ENCODE measurements at places on chromosomes 3 and 15.

- DNase-seq, result no peak
Measured at GRCh38 chr3:43704697-43705096, 14.0 kb downstream of the ABHD5 start.

- DNase-seq, result no peak
Measured at GRCh38 chr3:106332129-106332528, 463.3 kb upstream of the CBLB start.

GRCh38 chr3:9675736-9676290 is 26.5 kb downstream of the MTMR14 start:
- no peak for DNase-seq

DNA sequence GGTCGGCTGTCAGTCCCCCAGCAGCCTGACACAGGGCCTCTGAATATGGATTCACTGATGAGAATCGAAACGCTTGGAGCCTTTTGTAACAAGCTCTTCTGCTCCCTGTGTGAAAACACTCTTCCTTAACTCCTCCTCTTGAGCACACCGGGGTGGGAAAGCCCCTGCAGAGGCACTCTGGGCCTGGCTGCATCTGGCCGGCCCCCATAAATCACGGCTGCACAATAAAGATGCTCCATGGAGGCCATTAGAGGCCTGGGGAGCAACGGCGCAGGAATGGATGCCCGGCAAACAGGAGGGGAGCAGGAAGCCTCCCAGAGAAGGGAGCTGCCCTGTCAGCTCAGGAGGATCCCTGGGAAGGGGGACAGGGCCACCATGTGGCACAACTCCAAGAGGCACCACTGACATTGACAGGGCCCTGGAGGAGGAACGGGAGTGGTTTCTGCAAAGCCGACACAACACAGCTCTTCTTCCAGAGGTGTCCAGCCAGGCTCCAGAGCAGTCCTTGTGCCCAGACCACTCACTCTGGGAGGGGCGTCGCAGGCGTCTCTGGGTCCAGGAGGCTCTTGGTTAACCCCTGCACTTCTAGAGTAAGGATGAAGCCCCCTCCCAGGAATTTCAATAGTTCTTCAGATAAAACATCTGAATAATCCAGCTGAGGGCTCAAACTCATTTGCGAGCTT is 509.3 kb upstream of the PPP2R3A start:
- peak; percentile 80 for DNase-seq

DNA sequence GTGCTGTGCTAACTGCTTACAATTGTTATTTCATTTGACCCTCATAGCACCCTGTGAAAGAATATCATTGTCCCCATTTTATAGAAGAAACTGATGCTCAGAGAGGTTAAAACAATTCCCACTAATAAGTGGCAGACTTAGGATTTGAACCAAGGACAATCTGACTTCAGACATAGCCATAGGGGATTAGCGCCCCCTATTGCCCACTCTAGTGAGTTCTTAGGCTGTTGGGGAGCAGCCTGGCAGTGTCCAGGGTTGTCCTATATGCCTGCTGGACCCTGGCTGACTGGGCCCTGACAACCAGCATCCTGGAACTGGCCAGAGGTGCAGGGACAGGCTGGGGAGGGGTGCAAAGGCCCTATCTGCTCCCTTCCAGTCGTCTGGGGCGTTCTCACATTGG is 15.4 kb downstream of the DPH3 start:
- peak; percentile 64 for DNase-seq

- DNase-seq, result no peak
Measured at GRCh38 chr3:187802928-187803259, 57.6 kb upstream of the BCL6 start.

Data from H7 (cell line).